H1 (cell line): ENCODE measurements at places on chromosomes 6 and 20.

DNA sequence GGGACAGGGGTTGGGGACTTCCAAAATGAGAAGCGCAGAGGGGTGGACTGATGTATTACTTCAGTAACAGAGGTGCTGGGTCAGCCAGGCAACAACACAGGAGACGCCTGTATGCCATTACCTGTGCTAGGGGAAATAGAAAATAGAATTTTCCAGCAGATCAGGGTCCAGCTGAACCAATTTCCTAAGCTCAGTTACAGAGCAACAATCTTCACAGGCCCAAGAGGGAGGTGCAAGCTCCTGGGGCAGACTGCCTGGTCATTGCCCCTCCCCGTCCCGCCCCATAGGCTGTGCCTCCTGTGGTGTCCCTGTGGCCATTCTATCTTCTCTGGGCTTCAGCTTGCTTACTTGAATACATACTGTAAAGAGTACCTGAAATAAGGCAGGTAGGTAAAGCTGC lies 3.7 kb downstream of the KCNK5 start:
- no peak for DNase-seq

DNA sequence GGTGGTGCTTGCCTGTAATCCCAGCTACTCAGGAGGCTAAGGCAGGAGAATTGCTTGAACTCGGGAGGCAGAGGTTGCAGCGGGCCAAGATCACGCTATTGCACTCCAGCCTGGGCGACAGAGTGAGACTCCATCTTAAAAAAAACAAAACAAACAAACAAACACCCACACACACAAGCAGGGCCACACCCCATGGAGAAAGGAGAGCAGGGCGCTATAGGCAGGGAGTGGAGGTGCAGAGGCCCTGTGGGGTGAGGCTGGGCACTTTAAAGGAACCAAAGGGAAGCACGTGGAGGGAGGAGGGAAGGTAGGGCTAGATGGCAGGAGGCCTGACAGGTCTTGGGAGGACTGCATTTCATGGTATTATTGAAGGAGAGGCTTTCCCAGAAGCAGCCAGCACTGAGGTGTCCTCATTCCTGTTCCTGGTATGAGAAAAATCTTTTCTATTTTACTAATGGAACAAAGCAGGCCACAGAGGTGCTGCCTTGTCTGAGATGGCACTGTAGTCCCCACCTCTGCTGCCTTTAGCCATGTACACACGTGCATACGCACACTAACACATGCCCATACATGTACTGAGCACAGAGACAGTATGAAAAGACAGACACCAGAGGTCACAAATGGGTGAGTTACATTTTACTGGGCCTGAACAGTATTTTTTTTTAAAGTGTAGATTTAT lies 44.0 kb downstream of the BCAS4 start:
- DNase-seq, result no peak

DNA sequence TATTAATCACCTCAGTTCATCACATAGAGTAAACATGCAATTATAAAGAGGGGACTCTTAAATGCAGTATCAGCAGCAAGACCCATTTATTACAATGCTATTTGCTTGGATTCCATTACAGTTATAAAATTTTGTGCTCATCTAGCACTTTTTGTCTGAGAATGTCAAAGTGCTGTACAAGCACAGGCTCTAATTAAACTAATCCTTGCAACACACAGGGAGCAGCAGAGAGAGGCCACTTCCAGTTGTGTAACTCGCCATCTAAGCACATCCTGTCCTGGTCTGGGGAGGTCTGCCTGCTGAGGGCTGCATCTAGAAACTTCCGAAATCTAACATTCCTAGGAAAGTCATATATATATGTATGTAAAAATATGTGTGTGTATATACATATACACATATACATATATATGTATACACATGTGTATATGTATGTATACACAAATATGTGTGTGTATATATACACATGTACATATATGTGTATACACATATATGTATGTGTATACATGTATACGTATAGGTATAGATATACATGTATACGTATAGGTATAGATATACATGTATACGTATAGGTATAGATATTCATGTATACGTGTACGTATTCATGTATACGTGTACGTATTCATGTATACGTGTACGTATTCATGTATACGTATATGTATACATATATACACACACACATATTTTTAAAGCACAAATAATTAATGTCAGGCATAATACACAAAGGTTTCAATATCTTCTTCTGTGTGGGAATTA lies 136.4 kb upstream of the JARID2 start:
- DNase-seq, result no peak

DNA sequence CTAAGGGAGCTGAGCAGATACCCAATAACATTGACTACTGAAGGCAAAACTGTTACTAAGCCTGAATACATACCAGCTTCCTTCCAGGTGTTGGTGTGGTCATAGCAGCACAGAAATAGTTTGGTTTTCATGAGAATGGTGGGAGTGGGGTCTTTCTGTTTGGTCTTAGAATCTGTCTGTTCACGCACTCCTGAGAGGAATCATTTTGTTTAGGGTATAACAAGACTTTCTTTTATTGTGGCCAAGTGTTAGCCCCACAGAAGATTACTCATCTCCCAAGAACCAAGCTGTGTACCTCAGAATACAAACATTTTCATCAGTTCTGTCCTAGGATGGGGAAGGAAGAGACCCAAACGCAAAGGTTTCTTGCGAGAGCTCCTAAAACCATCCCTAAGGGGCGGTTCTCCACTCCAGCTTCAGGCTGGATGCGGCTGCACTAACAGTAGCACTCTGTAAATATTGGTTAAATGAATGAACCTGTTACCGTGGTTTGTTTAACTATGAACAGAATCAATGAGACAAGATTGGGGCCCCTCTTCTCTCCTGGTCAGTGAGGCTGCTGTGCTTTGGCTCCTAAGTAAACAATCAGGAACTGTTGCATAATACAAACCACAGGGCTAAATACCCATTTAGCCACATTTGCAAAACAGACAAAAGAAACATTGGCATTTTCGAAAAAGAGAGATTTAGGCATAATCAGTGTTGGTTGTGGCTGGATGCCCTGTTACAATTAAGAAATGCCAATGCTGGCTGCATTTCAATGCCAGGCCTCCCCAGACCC lies 44.9 kb downstream of the SNAP25 start:
- DNase-seq, result no peak

- no peak for DNase-seq
Measured at GRCh38 chr6:152119831-152120230, 312.3 kb downstream of the ESR1 start.

DNA sequence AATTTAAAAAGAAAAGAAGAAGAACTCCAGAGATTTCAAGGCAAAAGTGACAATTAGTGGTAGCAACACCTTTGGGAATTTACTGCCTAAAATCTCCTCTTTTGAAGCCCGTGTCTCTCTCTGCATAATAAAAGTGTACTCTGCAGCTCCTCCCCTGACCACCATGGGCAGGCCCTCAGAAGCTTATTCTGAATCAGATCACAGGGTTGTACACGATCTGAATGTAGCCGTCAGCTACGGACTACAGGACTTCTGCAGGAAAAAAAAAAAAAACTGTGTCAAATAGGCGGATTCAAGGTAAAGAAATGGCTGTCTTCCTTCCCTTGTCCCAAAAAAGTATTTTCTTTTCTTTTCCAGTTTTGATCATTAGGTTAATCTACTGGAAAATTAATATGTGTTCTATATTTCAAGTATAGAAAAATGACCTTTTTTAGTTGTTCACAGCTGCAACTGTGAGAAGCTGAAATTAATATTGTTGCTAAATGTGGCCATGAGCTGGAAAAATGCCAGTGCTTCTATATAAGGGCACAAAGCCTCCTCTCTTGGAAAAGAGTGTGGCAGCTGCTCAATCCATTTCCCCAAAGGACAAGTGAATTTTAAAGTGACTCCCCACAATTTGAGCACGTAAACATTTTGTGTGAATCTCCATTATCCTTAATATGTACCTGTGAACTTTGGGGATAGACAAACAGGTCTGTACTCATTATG lies 397.4 kb downstream of the C6orf118 start:
- no peak for DNase-seq

- no peak for DNase-seq
Measured at GRCh38 chr6:135268740-135269139, 87.6 kb downstream of the MYB start.

GRCh38 chr20:35699957-35700624 lies 886 bp downstream of the ROMO1 start:
- DNase-seq, result no peak

GRCh38 chr6:129889580-129889979 lies 28.5 kb upstream of the TMEM244 start:
- no peak for DNase-seq

- DNase-seq, result no peak
Measured at GRCh38 chr6:34412016-34412415, 13.9 kb downstream of the RPS10 start.

DNA sequence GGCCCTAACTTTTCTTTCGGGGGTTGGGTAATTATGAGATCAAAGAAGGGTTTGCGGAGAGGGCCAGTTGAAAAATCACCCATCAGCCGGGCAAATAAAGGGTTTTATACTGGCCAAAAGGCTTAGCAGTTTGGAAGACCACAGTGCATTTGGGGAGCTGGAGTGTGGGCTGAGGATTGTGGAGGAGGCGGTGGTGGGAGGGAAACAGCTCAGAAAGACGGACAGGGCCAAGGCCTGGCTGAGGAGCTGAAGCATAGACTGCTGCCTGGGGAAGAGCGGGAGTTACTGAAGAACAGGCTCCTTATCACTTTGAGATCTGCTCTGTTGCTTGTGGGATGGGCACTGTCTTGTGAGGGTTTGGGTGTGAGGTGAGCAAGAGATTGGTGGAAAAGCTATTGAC lies 144.2 kb downstream of the CARMIL1 start:
- no peak for DNase-seq

DNA sequence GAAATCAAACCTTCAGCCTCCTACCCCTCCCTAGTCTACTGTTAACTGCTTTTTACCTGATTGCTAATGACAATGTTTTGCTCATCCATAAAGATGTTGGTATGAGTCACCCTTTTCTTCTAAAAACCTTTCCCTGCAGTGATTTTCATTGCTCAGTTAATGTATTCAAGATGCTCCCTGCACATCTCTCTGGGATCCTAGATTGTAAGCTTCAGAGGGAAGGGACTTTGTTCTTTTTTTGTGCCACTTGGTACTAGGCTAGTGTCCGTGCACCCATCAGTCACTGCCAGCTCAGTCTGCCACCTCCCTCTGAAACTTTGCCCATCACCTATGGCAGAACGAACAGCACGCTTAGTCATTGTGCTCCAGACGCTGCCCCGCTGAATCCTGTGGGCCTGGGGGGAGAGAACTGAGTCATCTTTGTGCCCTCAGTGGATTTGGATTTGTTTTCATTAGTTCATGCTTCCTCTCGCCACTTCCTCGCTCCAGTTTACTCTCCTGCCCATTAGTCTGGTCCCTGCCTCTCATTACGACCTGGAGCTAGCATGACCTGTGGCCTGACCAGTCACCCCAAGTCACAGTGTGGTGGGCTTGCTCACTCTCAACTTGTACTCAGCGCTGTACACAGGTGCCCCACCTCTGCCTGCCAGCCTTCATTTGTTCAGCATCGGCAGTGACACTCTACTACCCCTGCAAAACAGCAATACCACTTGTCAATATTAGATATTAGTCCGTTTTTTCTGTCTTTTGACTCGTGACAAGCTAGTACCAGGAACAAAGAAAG lies 78.0 kb upstream of the TMEM181 start:
- DNase-seq, result no peak

GRCh38 chr6:43377710-43378229 lies 8.3 kb upstream of the ZNF318 start:
- no peak for DNase-seq

DNA sequence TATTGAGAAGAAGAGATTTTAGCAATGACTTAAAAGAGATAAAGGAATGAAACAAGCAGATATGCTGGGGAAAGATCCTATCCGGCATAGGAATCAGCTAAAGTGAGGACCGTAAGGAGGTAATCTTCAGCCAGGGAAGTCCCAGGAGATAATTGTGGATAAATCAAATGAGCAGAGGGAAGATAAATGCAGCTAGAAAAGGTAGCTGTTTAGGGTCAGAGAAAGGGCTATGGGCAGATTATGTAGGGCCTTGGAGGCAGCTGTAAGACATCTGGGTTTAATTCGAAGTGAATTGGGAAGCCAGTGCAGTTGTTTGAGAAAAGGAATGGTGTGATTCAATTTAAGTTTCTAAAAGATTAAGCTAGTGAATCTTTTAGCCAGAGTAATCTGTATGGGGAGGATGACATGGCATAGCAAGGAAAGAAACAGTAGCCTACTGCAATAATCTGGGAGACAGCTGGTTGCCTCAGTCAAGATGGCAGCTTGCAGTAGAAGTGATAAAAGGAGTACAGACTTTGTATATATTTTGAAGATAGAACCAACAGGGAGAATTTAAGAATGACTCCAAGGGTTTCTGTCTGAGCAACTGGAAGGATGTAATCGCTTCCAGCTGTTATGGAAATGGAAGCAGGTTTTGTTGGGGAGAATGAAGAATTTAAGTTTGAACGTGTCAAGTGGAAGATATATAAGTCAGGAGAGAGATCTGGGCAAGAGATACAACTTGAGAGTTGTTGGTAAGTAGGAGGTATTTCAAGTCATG lies 552.3 kb upstream of the FLRT3 start:
- no peak for DNase-seq

- no peak for DNase-seq
Measured at GRCh38 chr6:146295695-146296094, 247.9 kb upstream of the RAB32 start.

GRCh38 chr20:50188879-50189680 lies 1.6 kb upstream of the CEBPB start:
- no peak for DNase-seq

GRCh38 chr6:127869772-127870404 lies 31.0 kb downstream of the THEMIS start:
- DNase-seq, result no peak

- DNase-seq, result no peak
Measured at GRCh38 chr20:11867291-11867919, 50.3 kb upstream of the BTBD3 start.

DNA sequence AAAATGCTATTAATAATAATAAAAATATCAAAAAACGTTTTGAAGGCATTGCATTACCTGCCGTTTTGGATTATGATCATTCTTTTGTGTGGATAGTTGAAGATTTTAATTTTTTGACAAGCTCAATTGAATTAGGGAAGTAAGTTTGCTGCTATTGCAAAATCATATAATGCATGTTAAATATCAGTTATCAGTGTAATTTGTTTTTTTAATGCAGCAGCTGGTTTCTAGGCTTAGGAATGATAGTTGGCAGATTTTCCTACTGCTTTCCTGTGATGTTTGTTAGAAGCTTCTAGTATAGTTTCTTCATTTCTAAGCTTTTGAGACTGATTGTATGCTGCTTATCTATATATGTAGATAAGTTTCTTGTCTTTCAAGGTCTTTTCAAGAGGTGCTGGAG lies 99.0 kb downstream of the JARID2 start:
- DNase-seq, result no peak

DNA sequence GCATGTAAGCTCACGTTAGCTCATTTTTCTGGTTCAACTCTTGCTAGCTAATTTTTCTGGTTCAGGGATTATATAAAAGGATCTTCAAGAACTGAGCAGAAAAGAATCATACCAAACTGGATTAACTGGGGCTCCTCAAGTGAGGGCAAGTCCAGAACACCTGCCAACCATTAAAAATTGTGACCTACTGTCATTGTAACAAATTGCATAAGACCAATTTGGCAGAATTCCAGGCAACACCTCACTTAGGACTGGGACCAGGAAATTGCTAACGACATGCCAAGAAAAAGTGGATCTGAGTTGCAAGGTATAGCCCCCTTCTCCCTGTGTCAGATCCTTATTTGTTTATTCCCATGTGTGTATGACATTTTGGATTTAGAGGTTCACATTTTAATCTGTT lies 216.6 kb downstream of the HIVEP2 start:
- no peak for DNase-seq
